SK-N-SH treated with all-trans-retinoic acid at 6 μM for 48 hours (cell line): ENCODE measurements at places on chromosomes 3 and 15.
A peak's percentile ranks its signal among the peaks of the same experiment; 100 is the strongest.

GRCh38 chr15:67406257-67406861, 114.6 kb upstream of the C15orf61 start:
- ATAC-seq = no peak

GRCh38 chr3:193270451-193270850, 29.4 kb downstream of the PLAAT1 start:
- ATAC-seq = no peak

GRCh38 chr3:195096484-195097330, 174.3 kb downstream of the XXYLT1 start:
- no peak for ATAC-seq

DNA sequence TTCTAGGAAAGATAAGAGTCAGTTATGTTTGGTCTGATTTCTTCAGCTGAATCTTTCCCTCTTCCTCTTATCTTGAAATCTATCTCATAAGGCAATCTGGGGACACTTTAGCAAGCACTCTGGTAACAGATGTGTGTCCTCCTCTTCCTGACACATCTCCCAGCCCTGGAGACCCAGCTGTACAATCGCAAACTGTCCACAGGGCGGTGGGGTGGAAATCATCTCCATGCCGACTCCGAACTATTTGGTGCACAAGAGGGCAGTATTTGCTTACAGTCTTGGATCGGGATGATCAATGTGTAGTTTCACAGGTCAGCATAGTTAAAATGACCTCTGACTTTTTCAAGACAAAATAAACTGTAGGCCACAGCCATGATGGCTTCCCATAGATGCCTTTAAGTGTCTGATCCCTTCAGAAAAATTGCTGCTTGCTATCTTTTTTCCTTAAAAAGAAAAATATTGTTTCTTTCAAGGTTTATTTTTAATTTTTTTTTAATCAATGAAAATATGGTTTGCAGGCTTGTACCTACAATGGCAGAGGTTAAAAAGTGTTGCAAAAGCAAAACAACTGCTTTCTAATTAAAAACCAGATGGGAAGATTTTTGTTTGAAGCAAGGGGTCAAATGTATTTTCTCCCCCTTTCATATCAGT, 17.7 kb downstream of the EEFSEC start:
- peak; percentile 97 for ATAC-seq

GRCh38 chr3:54547051-54547450, 380.8 kb downstream of the LRTM1 start:
- ATAC-seq = no peak

DNA sequence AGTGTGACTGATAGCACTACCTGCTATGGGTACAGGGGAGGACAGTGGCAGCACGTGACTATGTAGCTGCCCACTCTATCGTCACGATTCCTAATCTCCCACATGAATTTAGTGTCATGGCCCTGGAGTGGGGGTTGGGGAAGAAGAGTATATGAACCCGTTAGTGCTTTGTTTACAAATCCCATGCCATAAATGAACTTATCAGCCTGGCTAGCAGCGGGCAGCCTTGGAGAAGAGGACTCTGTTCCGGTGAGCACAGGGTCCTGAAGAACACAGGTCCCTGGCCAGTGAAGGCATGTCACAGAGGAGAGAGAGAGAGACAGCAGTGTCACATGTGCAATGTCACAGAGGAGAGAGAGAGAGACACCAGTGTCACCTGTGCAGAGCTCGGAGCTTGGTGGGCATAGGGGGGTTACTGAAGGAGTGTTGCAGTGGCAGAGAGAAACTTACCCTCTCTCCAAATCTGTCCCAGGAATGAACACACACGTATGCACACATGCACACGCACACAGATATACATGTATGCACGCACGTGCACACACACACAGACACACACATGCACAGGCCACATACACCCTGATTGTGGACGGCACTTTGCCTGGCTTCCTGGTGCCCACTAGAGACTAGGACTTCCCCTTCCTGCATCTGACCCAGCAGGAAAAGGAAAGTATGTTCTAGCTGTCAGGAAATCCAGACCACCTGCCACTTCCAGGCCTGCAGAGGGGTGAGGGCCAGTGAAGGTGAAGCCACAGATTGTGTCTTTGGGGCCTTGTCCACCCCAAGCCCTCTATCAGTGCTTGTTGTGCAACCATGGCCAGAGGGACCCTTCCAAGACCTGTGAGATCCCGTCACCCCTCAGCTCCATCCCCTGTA, 26.3 kb downstream of the ITGA11 start:
- ATAC-seq = no peak

GRCh38 chr15:62079594-62079993, 12.8 kb downstream of the C2CD4A start:
- ATAC-seq = no peak

DNA sequence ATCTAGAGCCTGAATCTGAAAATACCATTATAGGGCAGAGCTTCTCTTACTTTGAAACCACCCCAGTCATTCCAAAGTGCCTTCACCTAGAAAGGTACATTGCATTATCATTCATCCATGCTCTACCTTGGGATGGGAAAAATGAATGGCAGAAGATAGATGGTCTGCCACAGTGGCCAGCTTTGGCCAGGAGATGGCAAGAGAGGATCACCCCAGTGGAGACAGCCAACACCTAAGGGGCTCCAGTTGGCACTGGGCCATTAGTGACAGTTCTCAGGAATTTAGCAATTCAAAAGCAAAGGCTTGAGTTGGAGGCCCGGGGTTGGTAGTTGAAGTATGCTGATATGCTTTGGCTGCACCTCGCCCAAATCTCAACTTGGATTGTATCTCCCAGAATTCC, 253.6 kb upstream of the MRPL3 start:
- no peak for ATAC-seq

GRCh38 chr15:55277715-55278114, 11.9 kb downstream of the RAB27A start:
- ATAC-seq = no peak

DNA sequence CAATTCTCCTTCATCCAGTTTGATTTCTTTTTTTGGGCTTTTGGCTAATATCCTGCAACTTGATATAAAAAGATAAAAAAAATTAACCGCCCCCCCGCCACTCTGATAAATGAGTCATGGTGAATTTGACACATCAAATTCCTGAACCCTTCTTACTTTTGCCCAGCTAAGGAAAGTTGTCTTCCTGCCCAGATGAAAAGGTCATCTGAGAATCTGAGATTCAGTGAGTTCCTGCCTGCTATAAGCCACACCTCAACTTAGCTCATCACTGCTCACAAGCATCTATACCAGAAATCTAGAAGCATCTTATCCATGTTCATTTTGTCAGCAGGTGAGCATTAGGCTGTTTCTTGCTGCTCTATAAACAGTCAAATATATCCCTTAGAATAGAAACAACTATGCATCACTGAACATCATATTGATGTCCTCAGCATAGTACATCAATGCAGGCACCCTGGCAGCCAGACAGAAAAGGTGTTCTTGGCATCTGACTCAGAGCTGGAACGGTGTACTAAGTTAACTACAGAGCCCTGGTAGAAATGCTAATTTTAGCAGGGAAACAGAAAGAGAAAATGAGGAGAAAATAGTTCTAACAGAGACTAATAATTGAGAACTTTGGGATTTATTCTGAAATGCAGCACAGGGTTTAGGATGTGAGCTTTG, 77.1 kb downstream of the SEMA6D start:
- no peak for ATAC-seq
